ENCODE measurements at places on chromosomes 12 and 14. TPM values are rescaled to one million over a fixed set of nuclear protein-coding genes. Genes with fewer than 3 reads are reported as not detected.
A peak's percentile ranks its signal among the peaks of the same experiment; 100 is the strongest.

DNA sequence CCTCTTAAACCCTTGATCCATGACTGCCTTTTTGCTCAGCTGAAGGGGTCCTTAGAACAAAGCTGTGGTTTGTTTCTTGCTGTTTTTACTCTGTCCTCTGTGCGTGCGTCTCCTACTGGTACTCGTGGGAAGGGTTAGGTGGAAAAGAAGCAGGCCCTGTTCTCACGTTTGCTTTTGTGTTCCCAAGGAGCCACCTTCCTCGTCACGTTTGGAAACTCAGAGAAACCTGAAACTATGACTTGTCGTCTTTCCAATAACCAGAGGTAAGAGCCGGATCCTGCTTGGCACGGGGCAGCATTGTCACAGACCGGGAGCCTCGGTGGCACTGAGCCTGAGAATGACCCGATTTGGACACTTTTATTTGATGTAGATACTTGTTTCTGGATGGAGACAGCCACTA lies 13.1 kb downstream of the ZFYVE21 start:
- DNase-seq: no peak

GRCh38 chr14:81275305-81276072 lies 54.7 kb upstream of the GTF2A1 start:
- DNase-seq: no peak

DNA sequence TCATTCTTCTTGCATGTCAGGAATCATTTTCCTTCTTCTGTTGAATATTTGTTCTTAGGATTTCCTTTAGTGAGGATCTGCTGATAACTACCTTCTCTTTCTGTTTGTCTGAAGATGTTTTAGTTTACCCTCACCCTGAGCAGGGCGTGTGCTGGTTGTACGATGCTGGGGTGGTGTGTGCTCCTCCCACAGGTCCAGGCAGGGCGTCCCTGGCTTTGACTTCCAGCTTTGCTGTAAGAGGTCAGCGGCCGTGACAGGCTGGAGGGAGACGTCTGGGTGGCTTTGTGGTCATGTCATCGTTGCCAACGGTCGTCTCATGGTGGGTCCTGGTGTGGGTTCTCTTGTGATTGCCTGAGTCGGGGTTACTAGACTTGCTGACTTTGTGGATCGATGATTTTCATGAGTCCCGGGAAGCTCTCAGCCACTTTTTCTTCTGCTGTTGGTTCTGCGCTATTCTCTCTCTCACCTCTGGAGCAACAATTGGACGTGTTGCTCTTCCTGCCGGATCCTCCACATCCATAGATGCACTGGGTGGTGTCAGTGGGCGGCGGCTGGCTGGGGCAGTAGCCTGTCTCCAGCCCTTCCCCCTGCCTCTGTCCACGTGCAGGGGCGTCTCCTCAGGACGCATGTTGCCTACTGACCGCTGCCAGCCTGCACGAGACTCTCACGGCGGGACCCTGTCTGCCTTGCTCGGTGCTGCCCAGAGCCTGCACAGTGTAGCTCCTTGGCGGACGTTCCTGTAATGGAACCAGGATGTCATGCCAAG lies 8.4 kb downstream of the PACS2 start:
- no peak for DNase-seq

GRCh38 chr12:94872971-94873733 lies 130.3 kb downstream of the NDUFA12 start:
- DNase-seq: no peak

DNA sequence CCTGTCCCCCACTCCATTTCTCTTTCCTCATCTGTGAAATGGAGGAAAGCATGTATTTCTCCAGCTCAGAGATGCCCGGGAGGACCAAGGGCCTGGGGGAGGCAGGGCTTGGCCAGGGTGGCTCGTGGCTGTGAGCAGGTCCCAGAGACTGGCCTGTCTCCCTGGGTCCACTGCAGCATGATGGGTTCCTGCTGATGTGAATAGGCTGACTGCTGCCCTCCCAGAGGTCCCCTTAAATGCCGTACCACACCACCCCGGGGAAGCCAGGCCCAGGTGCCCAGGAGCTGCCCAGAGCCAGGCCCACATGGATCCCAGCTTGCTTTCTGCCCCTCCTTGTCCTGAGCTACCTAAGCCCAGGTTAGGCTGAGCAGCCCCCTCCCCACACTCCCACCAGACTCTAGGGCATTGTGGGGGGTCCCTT lies 158.2 kb upstream of the C14orf180 start:
- DNase-seq: peak; percentile 43

- DNase-seq: peak; percentile 6
These were observed 129.6 kb downstream of the PAPOLA start for GRCh38 chr14:96631621-96632362.

The A2ML1 gene
- not detected for total RNA-seq

DNA sequence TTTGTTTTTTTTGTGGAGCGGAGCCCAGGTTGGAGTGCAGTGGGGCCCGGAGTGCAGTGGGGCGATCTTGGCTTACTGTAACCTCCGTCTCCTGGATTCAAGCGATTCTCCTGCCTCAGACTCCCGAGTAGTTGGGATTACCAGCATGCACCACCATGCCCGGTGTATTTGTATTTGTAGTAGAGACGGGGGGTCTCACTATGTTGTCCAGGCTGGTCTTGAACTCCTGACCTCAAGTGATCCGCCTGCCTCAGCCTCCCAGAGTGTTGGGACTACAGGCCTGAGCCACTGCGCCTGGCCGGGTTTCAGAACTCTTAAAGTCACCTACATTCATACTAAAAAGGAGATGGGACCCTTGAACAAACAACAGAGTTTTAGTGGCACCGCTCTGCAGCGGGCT lies 52.7 kb downstream of the KRT80 start:
- DNase-seq: no peak

The CLECL1 gene
- total RNA-seq: not detected

The CALM1 gene
- total RNA-seq: 407 TPM
